AG08395 (cell line): ENCODE measurements at places on chromosomes 4 and X.
A peak's percentile ranks its signal among the peaks of the same experiment; 100 is the strongest.

DNA sequence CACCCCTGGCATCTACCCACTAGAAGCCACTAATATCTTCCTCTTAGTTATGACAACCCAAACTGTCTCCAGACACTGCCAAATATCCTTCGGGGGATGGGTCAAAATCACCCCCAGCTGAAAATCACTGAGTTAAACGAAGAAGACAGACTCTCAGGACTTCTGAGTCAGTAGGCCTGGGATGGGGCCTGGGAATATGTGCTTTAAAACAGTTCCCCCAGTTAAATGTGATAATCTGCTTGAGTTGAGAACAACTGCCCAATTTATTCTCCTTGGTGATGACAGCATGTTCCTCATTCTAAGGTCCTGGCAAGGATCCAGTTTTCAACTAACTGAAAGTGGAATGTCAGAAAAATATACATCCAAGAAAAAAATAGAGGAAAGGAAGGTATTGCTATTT lies 52.4 kb downstream of the CBLL2 start:
- DNase-seq, result no peak

DNA sequence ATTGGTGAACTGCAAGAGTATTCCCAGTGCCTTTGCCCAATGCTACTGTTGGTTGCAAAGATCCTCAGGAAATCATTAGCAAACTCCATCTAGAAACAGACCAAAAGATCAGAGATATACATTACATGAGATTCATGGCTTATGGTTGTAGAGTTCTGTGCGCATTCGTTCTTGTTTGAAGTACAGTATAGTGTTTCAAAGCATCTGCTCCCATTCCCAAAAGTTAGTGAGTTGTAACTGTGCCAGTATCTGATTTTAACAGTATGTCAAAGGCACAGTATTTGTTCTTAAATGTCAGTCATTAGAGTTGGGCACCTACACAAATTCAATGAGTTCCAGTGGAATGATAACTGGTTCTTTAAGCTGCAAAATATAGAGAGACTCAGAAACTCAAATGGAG lies 314.7 kb upstream of the ATOH1 start:
- no peak for DNase-seq

DNA sequence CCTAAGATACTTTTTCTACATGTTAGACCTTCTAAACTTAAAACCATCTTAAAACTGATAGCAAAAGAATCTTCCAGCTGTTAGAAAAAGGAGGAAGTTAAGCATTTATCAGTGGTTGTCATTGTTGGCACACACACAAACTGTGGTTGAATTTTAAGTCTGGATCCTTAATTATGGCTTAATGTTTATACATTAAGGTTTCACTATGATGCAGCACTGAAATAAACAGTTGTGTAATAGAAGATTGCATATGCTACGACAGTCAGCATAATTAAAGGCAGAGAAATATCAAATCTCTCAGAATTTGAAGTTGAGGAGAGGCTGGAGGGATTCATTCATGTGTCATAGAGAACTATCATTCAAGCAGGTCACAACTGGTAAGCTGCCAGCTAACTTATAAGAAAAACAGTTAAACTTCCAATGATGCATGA lies 32.3 kb downstream of the ADGRA3 start:
- DNase-seq, result peak; percentile 10

DNA sequence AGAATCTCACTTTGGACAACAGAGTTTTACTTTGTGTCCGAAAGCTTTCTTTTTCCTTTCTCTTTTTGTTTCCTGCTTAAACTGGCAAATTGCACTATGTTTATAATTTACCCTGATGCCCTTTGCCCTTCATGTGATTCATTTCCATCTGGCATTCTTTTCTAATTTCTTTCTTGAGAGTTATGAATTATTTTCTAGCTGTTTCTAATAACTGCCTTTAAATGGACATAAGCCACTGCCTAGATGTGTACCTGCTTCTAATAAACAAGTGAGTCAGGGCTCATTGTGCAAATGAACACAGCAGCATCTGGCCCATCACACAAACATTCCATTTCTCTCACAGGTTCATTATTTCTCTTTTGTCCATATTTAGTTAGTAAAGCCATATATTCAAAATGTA lies 242.3 kb upstream of the GPRIN3 start:
- no peak for DNase-seq

DNA sequence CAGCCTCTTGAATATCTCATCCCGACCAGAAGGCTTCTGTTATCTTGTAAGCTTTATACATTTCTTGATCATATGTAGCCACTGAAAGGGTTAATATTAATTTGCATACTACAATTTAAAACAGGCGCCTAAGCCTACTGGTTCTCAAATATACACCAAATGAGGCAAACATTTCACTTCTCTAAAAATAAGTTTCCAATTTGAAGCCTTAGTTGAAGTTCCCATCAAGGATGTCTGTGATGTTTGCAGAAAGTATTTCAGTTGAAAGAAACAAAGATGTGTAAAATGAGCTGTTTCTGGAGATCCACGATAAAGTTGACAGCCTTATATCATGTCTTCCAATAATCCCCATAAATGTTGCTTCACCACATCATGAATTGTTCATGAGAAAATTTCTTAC lies 70.6 kb downstream of the KIT start:
- DNase-seq, result no peak

GRCh38 chrX:53695946-53696549 lies 9.5 kb upstream of the HUWE1 start:
- DNase-seq, result no peak

DNA sequence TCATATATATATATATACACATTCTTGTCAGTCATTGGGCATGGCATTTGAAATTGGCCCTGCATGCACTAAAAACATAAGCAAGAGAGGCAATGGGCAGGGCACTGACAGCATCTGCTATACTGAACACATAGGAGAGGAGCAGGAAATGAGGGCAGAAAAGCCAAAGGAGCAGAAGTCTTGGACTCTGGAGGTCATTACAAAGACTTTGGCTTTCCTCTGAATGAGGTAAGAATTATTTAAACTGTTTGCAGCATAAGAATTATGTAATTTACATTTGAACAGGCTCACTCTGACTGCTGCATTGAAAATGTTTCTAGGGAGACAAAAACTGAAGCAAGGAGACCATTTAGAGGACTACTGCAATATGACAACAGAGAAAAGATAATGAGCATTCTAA lies 396.5 kb downstream of the PRDM5 start:
- DNase-seq, result no peak

GRCh38 chrX:98299785-98300184 lies 1416.1 kb downstream of the RPA4 start:
- no peak for DNase-seq

DNA sequence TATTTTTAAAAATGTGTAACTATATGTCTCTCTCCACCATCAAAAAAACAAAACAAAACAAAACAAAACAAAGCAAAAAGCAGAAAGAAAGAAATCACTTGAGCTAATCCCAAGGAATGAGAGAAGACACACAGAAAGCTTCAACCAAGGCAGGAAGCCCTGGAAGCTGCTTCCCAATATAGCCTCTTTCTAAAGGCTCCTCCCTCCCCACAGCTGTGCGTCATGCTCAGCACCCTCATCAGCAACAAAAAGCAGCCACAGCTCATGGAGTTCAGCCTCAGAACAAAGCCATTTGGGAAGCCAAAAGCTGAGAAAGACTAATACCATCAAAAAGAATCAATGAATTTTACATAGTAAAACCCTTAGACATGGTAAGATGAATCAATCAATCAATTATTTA lies 501.6 kb upstream of the SMIM31 start:
- no peak for DNase-seq

- DNase-seq, result no peak
These were observed 921.9 kb upstream of the DIAPH2 start for GRCh38 chrX:95762716-95763115.

GRCh38 chr4:73456177-73457022 lies 20.4 kb downstream of the AFP start:
- no peak for DNase-seq

- DNase-seq, result no peak
These were observed 16.6 kb downstream of the FRMPD3 start for GRCh38 chrX:107465932-107466620.

DNA sequence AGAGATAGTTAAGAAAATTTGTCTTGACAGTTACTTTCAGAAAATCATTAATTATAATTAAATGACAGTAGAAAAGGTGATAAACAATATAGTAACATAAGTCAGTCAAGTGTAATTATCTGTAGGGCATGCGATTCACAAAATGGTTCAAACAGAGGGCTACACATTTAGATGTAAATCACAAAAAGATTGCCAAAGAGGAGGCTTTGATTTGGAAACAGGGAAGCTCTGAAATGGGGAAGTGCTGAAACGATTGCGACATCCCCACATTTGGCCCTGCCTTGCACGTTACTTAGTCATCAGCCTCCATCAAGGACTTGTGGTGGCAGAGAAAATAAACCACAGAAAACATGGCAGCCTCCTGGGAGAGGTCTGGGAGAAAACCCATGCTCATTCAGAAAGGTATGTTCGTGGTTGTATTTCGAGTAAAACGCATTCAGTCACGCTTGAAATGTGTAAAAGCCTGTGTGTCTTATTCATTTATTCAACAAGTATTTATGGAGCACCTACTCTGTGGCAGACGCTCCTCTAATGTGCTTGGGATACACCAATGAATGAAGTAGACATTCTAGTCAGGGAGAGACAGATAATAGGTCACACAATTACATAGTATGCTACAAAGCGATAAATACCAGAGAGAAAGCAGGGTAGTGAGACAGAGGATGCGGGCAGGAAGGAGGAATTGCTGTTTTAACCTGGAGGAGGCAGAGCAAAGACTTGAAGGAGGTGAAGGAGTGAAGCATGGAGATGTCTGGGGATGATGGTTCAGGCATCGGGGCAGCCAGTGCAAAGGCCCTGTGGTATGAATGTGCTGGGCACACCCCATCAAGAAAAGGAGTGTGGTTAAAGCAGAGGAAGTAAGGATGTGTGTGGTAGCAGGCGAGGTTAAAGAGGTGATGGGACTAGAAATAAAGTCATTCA lies 7.8 kb downstream of the RBM47 start:
- DNase-seq, result peak; percentile 89

GRCh38 chr4:25076625-25077398 lies 46.1 kb upstream of the LGI2 start:
- no peak for DNase-seq

DNA sequence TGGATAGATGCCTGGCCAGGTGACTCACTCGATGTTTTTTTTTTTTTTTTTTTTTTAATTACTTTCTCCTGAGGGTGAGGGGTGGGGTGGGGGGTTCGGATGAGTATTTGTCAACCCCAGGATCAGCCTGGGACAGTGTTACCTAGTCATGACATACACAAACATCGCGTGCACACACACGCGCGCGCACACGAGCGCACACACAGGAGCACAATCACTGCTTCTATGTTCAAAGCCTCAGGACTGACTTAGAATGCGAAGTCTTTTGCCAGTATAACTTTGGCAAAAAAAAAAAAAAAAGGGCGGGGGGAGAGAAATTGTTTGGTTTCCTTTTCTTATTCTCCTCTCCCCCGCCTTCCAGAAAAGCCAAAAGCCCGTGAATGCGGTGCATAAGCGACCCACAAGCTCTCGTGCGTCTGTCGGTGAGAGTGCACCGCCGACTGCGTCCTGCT lies 115.0 kb upstream of the TEX13C start:
- DNase-seq, result no peak

GRCh38 chrX:129661369-129661768 lies 6.6 kb upstream of the APLN start:
- DNase-seq, result no peak

DNA sequence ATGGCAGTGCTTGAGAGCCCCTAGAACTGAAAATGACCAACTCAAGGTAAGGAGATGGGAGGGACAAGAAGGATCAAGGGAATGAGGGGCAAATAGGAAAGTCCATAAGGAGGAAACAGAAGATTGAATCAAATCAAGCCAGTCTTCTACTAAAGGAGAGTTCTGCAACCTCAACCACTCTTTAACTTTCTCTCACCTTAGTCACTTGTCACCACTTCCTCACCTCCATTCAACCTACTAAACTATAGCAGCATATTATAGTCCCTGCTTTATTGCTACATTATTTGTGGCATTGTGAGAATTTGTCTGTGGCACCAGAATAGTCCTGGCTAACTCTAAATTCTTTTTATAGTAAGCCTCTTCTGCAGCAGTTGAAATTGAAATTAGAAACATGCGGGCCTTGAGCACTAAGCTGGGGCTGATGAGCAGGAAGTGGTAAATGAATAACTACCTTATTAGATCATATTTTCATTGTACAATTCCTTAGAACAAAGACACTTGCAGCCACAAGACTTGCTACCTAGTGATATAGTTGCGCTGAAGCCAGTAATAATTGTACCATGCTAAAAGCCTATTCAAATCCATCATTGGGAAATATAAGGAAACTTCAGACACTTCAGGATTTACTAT lies 336.9 kb downstream of the ZNF674 start:
- DNase-seq, result peak; percentile 45

- no peak for DNase-seq
These were observed 128.9 kb downstream of the UGT8 start for GRCh38 chr4:114727461-114727860.

DNA sequence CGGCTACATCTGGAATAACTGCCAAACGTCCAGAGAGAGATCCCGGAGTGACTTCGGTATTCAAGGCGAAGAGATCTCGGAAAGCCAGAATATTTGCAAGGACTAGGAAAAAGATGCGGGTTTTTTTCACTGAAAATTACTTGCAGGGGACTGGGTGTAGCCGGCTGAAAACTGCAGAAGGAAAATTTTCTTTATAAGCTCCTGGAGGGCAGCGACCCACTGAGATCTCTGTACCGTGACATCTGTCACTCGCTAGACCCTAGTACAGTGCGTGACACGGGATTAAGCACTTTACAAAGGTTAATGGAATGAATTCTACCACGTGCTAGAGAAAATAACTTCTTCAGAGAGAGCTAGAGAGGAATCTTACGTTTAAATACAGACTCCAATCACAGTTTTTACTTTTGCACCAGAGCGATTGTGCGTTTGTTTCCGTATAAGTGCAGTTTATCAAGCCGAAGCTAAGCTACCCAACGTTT lies 1.1 kb upstream of the LCORL start:
- peak; percentile 4 for DNase-seq

- no peak for DNase-seq
These were observed 39.4 kb downstream of the STIM2 start for GRCh38 chr4:26899991-26900390.

DNA sequence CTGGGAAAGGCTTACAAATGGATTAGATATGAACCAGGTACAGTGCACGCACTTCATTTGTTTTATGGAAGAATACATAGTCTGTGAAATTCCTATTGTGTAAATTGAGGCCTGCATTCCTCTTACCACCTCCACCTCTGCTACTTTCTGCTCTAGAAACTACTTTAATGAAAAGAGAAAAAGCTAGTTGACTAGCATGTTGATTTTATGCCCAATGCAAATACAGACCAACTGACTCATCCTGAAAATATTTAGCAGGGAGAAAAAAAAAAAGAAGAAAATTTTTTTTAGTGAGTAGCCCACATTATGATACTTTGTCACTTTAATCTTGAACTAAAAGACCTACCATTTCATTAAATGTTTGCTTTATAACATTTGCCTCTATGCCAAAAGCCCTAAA lies 41.2 kb downstream of the DCLK2 start:
- peak; percentile 57 for DNase-seq

GRCh38 chr4:30720661-30721184 lies 554 bp downstream of the PCDH7 start:
- no peak for DNase-seq

DNA sequence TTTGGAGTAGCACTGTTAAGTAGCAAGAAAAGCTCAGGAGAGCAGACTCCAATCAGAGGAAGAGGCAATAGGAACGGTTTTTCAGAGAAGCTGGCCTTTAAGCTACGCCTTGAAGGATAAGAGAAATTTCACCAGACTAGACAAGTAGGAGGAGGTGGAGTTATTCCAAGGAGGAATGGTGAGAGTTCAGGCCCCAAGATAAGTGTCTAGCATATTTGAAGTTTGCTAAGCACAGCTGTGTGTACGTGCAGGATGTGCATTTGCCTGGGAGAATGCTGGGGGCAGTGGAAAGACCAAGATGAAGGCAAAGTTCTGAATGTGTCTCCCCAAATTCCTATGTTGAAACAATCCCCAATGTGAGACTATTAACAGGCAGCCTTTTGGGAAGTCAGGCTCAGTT lies 91.6 kb downstream of the SOWAHB start:
- DNase-seq, result no peak
